ENCODE measurements at places on chromosomes 1 and 21.

DNA sequence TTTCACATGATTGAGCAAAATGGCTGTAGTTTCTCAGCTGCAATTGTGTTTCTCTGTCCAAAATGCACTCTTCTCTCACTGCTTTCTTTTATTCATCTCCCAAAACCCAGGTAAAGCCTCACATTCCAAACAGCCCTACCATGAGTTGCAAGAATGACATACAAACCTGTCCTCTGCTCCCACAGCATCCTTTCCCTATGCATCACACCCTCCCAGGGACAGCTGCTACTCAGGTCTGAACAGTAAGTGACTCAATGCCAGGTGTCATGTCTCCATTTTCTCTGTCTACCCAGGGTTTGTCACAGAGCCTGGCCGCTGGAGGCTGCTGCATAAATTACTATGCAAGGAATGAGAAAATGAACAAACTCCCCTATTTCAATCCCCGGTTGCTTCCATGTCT, 118.5 kb downstream of the PLD5 start:
- no peak for DNase-seq

DNA sequence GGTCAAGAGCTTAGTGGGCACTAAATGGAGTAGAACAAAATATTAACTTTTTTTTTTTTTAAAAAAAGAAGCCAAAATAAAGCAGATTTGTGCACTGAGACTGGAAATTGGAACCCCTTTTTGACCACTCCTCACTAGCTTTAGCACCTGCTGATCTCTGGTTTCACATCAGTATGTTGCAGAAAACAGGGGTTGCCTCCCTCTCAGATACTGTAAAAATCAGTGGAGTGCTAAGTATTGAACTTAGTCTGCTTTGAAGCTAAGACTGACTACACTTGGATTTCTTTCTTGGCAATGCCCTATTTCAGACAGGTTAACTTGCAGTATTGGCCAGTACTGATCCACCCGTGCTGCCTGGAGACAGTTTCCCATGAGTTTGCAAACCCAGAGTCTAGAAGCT, 2.7 kb upstream of the KIAA0040 start:
- no peak for DNase-seq

GRCh38 chr1:184823080-184823479, 68.4 kb upstream of the EDEM3 start:
- DNase-seq = no peak

- DNase-seq = no peak
Observed at GRCh38 chr1:240056350-240056749, 35.3 kb upstream of the FMN2 start.

DNA sequence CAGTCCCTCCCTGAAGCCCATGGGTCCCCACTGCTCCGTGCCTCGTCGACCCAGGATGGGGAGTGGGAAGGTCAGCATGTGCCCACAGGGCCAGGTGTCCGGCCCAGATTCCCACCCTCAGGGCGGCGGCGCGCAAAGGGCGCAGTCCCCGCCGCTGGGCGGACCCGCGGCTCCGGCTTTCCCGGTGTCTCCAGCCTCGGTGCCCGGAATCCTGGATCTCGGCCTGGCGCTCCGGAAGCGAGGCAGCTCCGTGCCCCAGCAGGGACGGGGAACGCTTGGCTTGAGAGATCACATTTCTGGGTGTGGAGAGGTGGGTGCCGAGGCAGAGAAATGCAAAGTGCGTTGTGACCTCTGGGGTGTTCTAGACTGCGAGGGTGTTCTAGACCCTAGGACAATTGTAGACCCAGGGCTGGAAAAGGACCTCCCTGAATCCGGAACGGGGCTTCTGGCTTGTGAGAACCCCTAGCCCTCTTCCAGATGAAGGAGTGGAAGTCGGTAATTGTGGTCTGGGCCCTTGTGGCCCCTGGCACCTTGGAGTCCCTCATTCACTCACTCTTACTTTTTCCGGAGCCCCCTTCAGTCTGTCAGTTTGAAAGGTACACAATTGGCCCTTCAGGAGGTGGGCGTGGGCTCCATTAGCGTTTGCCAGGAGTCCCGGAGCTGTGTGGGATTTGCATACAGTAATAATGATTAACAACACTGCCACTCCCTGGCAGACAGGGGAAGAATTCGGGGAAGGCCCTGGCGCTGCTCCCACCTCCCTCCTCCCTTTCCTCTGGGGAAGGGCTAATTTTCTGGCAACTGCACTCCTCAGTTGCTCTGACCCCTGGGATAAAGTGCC, 1.6 kb upstream of the KCND3 start:
- DNase-seq = no peak

GRCh38 chr1:45146833-45147232, 59.6 kb downstream of the ZSWIM5 start:
- DNase-seq = no peak

DNA sequence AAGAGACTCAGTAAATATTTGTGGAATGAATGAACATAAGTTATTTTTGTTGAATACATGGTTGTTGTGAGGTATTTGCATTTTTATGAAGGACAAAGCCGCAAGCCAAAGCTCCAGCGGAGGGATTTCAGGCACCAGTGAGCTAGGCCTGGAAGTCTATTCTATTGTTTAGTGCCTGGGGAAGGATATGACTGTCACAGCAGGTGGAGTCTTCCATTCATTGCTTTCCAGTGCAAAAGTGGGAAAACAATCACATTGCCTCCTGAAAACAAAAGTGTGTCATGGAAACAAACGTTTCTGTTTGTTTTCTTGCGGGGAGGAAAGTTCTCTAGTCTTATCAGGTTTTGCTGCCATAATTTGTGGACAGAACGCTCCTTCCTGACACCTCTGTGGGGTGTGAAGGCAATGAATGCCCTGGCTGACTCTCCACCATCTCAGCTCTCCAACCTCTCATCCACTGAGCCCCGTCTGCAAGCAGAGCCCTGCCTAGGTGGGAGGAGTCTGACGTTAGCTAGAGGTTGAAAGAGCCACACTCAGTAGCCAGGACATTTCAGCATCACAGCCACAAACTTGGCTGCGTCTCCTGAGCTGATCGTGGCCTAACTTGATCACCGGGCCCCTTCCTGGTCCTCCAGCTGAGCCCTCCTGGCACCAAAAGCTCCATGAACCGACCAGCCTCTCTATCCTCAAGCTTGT, 739.1 kb downstream of the MATN1 start:
- no peak for DNase-seq

DNA sequence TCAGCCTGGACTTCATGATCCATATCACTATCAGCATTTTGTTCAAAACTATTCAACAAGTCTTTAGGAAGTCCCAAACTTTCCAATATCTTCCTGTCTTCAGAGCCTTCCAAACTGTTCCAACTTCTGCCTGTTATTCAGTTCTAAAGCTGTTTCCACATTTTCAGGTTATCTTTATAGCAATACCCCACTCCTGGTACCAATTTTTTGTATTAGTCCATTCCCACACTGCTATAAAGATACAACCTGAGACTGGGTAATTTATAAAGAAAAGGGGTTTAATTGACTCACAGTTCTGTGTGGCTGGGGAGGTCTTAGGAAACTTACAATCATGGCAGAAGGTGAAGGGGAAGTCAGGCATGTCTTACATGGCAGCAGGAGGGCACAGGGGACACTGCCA, 18.3 kb upstream of the DNAH14 start:
- DNase-seq = no peak

DNA sequence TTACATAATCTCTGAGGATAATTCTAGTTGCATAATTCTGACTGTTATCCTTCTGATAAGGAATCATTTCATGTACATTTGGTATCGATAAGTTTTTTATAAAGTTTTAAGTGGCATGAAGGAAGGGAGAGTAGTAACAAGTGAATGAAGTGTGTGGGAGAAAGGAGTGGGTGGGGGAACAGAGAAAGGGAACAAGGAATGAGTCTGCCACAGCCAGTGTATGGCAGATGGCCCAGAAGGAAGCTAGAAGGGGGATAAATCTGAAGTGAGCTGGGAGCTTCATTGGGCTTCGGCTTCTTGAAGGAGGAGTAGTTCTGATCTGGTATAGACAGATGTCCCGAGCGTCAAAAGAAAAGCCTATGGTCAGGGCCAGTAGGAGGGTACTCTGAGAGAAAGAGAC, 18.6 kb downstream of the ZBTB40 start:
- DNase-seq = no peak
